ENCODE measurements at places on chromosomes 6 and 20. TPM values are rescaled to one million over a fixed set of nuclear protein-coding genes. Genes with fewer than 3 reads are reported as not detected.

GRCh38 chr6:2094642-2095041 lies 150.8 kb downstream of the GMDS start:
- no peak for DNase-seq

Gene BPIFA1
- not detected for total RNA-seq

- DNase-seq: no peak
These were observed 699 bp downstream of the PTPRT start for GRCh38 chr20:43188861-43189553.

Gene CYP21A2
- under 0.01 TPM for total RNA-seq

- DNase-seq: peak; percentile 12
These were observed 29.3 kb downstream of the GCM1 start for GRCh38 chr6:53119349-53119748.

Gene BEND3
- total RNA-seq: 3.5 TPM

DNA sequence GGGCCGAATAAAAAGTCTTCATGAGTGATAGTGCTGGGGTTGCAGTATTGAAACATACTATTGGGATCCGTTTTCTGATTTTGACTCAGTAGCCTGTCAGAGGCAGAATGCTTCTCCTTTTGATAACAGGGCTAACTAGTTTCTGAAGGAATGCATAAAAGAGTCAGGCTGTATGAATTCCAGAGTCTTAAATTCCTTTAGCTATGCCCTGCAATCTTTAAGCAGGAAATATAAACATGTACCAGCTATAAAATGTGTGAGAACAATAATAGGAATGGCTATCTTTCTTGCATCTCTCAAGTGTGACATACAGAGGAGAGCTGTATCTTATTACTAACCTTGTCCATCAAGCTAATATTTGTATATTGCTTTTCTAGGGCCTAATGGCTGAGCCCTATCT lies 917.1 kb downstream of the KIF16B start:
- no peak for DNase-seq

Gene MEI4
- not detected for total RNA-seq

Gene SCUBE3
- total RNA-seq: 10.0 TPM

Gene NHSL1
- 4.7 TPM for total RNA-seq

All from fibroblast of villous mesenchyme (primary cell).